ENCODE measurements at places on chromosomes 3 and 15.

GRCh38 chr3:59327376-59327808 lies 277.6 kb upstream of the CFAP20DC start:
- no peak for DNase-seq

DNA sequence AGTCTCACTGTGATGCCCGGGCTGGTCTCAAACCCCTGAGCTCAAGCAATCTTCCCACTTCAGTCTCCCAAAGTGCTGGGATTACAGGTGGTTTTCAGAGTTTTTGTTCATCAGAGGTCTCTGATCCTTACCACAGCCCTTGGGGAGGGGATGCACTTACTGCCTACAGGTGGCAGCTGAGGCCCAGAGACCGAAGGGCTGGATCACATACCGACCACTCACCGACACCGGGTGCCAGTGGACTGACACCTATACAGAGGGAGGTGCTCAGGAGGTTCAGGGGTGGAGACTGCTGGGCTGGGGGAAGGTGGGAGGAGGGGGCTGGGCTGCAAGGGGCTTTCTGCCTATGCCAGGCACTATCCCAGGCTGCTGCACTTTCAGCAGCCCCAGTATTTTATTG lies 19.5 kb downstream of the DUSP7 start:
- DNase-seq = no peak

DNA sequence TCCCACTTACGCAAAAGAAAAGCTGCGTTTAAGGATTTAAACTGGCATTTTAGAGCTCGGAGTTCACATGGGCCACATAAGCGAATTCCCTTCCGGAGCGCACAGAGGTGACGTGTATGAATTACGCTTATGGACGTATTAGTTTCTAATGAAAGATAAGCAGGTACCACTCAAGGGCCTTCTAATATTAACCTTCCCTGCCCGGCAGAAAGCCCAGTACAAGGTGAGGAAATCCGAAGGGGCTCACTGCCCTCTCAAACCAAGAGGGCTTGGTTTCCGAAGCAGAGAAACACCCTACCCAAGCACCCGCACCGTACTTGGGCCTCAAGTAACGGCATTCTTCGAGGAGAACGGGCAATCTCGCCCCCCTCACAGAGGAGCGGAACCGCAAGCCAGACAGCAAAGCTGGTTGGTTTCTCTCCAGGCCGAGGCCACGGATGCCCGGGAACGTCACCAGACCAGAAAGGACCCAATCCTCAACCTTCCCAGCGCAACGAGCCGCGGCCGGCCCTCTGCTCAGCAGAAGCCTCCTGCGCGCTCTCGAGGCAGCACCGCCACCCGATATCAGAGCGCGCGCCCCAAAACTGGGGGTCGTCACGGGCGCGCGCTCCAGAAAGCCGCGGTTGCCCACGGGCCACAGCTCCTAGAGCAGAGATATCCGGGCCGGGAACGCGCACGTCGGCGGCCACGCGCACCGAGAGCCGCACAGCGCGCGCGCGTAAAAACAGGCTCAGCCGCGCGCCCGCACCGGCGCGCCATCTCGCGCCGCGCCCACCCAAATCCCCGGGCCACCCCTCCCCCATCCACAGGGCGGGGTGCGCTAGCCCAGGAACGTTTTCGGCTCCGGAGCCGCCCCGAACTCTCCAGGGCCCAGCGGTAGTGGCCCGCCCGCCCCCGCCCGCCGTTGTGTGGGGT lies 676 bp downstream of the QRICH1 start:
- DNase-seq = peak; percentile 54

GRCh38 chr3:177932346-177932745 lies 603.9 kb upstream of the KCNMB2 start:
- no peak for DNase-seq

- DNase-seq = no peak
Measured at GRCh38 chr3:172190980-172191379, 151.6 kb downstream of the FNDC3B start.

DNA sequence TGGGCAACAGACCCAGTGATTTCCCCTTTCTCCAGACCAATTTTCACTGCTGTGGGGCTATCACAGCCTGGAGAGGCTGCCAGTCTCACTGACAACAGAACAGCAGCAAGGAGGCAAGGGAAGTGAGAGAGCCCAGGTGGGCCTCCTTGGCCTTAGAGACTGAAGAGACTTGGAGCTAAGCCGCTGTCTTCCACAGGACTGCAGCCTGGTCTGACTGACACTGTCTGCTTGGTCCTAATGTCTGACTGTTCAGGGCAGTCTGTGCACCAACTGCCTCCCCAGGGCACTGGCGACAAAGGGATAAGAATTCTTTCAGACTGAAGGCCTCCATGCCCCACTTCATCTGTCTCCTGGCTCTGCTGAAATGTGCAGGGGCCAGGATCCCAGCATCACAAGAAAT lies 11.5 kb downstream of the POMGNT2 start:
- DNase-seq = no peak

GRCh38 chr3:37479981-37480380 lies 305.6 kb upstream of the LRRFIP2 start:
- no peak for DNase-seq

DNA sequence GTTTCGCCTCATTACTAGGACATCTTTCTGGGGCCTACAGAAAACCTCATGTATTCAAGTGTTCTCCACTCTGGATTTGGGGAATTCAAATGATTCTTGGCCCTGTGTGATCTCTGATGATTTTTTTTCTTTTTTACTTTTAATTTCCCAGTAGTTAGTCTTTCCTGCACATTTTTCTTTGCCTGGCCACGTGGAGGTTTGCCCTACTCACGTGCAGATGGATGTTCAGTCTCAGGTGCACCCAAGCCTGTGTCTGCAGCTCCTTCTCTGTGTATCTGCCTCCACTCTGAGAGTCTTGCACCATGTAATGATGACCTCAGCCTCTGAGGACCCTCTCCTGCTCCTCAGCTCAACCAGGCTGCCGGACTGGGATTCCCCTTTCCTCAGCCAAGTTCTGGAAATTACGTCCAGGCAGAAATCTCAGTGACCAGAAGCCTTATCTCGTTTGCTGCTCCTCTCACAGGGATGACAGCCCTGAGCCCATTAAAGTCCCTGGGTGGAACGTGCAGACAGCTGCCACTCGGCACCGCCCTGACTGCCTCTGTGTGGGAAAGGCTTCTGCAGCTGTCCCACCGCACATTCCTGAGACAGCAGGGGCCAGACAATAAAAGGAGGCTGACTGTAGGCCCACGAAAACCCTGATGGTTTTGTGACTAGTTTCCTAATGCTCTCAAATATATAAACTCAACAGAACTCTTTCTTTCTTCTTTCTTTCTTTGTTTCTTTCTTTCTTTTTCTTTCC lies 31.4 kb upstream of the GABRB3 start:
- DNase-seq = no peak

DNA sequence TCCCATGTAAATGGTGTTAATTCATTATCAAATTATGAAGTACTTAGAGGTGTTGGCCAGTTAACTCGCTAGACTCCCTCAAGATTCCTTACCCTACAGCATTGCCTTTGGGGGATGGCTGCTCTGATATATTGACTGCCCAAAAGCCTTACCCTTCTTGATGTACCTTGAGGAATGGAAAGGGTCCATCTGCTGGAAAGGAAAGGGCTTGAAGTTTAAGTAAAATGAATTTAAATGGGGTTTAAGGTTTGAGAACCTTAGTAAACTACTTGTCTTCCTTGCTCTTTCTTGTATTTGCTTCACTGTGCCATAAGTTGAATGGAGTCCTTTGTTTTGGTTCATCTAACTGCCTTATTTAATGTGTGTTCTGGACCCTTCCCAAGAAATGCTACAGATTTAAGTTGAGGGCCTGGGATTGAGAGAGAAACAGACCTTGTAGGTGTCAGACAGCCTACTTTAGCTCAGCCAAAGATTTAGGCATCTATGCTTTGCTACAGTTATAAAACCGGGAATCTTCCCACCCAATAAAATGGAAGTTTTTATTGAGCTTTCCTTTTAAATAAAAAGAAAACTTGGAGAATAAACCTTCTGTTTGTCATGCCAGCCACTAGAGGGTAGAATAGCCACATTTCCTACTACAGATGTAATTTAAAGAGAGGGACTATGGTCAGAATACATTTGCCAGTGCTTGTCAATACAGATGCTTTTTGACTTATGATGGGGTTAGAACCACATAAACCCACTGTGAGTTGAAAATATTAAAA lies 25.3 kb downstream of the CMSS1 start:
- no peak for DNase-seq

- no peak for DNase-seq
Measured at GRCh38 chr3:182148360-182148759, 436.6 kb downstream of the SOX2 start.

- DNase-seq = no peak
Measured at GRCh38 chr3:142706321-142707127, 17.3 kb upstream of the TRPC1 start.

DNA sequence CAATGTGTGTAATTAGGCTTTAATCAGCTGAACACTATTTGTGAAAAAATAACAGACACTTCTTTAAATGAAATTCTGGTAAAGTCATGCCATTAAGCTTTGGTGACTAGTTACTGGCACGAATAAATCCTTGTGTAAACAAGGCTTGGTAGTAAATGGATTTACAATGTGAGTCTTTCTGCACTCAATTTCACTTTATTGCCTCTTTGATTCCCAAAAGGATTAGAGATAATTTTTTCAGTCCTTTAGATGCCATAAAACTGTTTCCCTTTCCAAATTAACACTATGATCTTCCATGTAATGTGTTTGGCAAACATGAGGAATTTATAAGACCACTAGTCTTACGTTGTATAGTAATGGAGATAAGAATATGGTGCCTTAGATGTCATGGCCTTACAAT lies 339.5 kb upstream of the DNAJC19 start:
- no peak for DNase-seq
